GM12878 (cell line): ENCODE measurements at places on chromosomes 5 and 9. TPM values are rescaled to one million over a fixed set of nuclear protein-coding genes. Genes with fewer than 3 reads are reported as not detected.

DNA sequence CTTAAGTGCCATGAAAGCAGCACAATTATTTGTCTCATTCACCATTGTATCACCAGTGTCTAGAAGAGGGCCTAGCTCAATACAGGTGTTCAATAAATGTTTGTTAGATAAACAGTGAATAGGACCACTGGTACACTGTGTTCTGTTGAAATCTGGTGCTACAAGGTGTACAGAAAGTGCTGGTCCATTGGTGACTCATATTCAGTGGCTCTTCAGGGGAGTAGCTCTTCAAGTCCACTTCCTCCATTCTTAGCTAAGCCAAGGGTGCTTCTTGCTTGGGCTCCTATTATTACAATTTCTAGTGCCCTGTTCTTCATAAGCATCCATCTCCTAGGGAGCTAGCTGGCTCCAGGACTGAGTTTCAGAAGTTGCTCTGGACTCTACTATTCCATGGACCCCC is 6.4 kb upstream of the FCHO2 start:
- H3K27ac ChIP-seq, result no peak overlapping the region
- H3K4me1 ChIP-seq, result no peaks in the 10 kb centered on the region
- no peak for DNase-seq
- H3K4me3 ChIP-seq, result no peak overlapping the region
- H3K36me3 ChIP-seq, result no peaks in the 10 kb centered on the region
- H3K27me3 ChIP-seq, result no peaks in the 10 kb centered on the region

DNA sequence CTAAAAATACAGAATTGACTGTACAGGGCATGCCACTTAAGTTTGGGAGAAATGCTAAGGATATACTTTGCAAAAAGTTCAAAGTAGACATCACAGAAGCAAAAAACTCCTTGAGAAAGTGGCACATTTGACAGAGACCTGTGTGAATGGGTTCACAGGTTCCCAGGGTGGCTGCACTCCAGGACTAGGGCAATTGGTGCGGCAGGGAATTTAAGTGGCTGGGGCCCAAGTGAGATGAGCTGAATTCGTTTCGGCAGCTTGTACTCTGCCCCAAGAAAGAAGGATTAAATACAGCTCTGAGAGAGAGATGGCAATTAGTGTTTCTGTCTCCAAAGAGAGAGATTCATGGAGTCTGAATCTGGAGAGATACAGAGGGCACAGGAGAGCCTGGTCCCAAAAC is 280.1 kb downstream of the FBXL17 start:
- H3K27me3 ChIP-seq, result no peaks in the 10 kb centered on the region
- no peak overlapping the region for H3K27ac ChIP-seq
- H3K36me3 ChIP-seq, result no peaks in the 10 kb centered on the region
- H3K4me3 ChIP-seq, result no peak overlapping the region
- DNase-seq, result no peak

DNA sequence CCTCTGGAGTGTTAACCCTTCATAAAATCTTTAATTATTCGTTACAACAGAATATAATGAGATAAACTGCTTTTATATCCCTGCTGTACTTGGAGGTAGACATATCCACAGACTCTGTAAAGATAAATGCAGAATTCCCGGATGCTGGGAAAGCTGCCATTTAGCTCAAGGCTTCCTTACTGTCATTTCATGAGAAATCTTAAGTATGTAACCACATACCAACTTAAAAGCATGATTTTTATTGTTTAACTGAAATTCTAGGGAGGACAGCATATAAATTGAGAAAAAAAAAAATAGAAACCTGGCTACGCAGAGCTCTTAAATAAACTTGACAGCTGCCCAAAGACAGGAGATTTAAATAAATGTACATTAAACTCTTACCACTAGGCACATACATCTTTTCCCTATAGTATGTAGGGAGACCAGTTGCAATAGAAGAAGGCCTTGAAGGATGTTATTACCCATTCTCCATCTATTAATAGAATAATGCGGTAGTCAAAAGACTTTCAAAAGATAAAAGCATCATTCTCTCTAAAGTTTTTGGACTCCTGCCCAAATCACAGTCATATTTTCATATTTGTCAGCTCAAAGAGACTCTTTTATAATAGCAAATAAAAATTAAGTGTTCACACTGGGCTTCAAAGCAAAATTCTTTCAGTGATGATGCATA is 373.8 kb downstream of the NDUFS4 start:
- no peak for DNase-seq
- H3K27ac ChIP-seq, result no peak overlapping the region
- no peaks in the 10 kb centered on the region for H3K36me3 ChIP-seq
- H3K4me1 ChIP-seq, result no peaks in the 10 kb centered on the region

- no peak for DNase-seq
- H3K27me3 ChIP-seq, result no peaks in the 10 kb centered on the region
- no peaks in the 10 kb centered on the region for H3K4me1 ChIP-seq
- no peaks in the 10 kb centered on the region for H3K36me3 ChIP-seq
- no peak overlapping the region for H3K27ac ChIP-seq
- H3K4me3 ChIP-seq, result no peak overlapping the region
These were observed 43.1 kb downstream of the BOD1 start for GRCh38 chr5:173573126-173573960.

DNA sequence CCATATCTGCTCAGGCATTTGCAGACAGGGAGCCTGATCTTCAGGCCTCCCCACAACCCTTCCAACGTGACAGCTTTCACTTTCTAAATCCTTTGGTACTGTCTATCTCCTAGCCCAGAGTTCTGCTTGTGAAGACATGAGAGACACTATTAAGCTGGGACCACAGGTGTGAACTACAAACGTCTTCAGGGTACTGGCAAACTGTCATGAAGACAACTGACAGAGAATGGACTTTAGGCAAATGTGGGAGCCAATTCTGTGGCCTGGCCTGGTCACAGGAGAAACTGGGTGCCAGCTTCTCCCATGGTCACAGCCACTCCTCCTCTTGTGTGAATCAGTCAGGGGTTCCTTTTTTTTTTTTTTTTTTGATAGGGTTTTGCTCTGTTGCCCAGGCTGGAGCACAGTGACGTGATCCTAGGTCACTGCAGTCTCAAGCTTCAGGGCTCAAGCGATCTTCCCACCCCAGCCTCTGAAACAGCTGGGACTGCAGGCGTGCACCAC is 10.4 kb downstream of the TRIM14 start:
- peaks cover 62% of the 10 kb centered on the region for H3K4me1 ChIP-seq
- peak; percentile 80 for DNase-seq
- H3K27me3 ChIP-seq, result no peaks in the 10 kb centered on the region
- H3K36me3 ChIP-seq, result 0 out of 2 replicates have a peak, but pooled peaks cover 2% of the 10 kb centered on the region
- peak overlapping the region; percentile 19; the same call in 1 of the 2 replicates for H3K4me3 ChIP-seq

DNA sequence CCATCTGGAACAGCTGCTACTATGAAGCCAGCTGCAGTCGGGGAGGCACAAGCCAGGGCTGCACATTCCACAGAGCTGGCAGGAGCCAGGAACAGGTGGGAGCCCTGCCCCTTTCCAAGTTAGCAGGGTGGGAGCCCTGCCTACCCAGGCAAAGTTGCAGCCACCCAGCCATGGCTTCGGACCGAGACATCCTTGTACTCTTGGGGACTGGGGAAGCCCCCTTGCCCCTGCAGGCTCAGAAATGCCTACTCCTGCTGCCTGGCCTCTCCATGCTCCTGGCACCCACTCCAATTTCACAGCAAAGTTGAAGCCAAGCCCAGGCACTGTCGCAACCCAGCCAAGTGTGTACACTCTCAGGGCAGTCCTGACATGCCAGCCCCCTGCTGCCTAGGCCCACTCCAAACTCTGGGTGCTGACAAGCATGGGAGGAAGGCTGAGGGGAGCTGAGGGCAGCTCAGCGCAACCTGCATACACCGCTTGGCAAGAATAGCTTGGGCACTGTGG is 165.1 kb downstream of the RNF180 start:
- no peak for DNase-seq
- no peaks in the 10 kb centered on the region for H3K4me1 ChIP-seq
- no peaks in the 10 kb centered on the region for H3K27me3 ChIP-seq
- H3K27ac ChIP-seq, result no peak overlapping the region
- H3K36me3 ChIP-seq, result peaks cover 2% of the 10 kb centered on the region; the same call in 1 of the 2 replicates

- H3K4me3 ChIP-seq, result no peak overlapping the region
- H3K27me3 ChIP-seq, result no peaks in the 10 kb centered on the region
- no peaks in the 10 kb centered on the region for H3K36me3 ChIP-seq
- no peak overlapping the region for H3K27ac ChIP-seq
These were observed 65.6 kb downstream of the ANXA2R start for GRCh38 chr5:42974536-42974935.

DNA sequence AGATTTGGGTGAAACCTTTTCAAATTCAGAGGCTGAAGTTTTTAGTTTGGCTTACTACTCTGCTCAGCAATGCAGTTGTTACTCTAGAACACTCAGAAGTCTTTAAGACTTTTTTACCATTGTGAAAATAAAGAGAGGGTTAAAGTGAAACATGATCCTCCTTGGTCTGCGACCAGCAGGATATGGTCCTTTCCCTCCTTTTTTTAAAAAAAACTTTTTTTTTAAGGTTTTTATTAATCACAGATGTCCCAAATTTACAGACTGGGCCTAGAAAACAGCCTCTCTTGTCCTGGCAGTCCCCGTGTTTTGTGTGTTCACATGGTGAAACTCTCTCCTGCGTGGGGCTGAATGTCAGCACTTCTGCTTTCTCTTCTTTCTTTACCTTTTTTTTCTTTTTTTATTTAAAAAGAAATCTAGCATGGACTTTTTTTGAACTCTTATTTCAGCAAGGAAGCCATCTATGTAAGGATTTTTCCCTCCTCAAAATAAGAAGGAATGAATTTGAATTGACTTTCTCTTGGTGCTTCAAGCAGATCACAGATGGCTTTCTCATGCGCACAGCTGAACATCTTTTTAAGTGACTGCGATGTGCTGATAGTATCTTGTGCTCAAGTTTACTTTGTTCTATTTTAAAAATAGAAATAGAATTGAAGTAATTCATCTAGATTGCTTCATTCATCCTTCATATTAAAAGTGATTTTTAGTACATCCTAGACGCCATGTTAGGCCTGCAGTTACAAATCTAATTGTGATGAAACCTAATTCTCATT is 128.7 kb upstream of the OTULINL start:
- H3K27ac ChIP-seq, result peak overlapping the region; percentile 22
- no peaks in the 10 kb centered on the region for H3K27me3 ChIP-seq
- H3K4me1 ChIP-seq, result peaks cover 22% of the 10 kb centered on the region
- H3K4me3 ChIP-seq, result no peak overlapping the region
- H3K36me3 ChIP-seq, result peaks cover 9% of the 10 kb centered on the region

DNA sequence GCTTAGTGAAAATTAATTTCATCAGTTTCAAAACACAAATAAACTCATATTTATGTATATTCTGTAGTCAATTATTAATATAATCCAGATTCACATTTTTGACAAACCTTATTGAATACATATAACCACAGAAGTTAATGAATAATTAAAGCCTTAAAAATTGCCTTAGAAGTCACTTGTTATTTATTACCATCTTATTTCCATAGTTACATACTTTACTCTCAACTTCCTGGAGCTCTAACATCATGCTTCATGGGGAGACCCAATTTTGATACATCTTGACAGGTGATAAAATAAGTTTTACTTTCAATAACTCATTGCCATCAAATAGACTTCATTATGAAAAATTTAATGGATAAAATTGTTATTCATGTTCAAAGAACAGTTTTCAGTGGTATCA is 1038.7 kb downstream of the PTPRD start:
- no peak overlapping the region for H3K27ac ChIP-seq
- no peak overlapping the region for H3K4me3 ChIP-seq
- DNase-seq, result no peak
- no peaks in the 10 kb centered on the region for H3K36me3 ChIP-seq

DNA sequence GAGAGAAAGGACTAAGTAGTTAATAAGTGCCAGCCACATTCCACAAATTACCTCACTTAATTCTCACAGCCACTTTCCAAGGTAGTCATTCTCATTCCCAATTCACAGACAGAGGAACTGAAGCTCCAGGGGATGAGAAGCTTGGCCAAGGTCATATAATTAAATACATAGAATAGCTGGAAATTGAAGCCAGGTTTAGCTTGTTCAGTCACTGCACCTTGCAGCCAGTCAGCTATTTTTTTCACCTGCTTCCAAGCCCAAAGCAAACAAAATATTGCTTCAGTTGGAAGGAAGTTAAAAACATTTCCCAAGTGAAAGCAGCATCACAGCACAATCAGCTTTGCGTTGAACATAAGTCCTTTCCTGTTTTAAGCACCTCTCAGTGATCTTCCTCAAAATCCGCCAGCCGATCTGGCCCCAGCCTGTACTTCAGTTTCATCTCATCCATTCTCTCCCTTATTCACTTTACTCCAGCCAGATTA is 4.8 kb downstream of the ALDH1A1 start:
- no peak for DNase-seq
- no peak overlapping the region for H3K27ac ChIP-seq
- H3K27me3 ChIP-seq, result no peaks in the 10 kb centered on the region

DNA sequence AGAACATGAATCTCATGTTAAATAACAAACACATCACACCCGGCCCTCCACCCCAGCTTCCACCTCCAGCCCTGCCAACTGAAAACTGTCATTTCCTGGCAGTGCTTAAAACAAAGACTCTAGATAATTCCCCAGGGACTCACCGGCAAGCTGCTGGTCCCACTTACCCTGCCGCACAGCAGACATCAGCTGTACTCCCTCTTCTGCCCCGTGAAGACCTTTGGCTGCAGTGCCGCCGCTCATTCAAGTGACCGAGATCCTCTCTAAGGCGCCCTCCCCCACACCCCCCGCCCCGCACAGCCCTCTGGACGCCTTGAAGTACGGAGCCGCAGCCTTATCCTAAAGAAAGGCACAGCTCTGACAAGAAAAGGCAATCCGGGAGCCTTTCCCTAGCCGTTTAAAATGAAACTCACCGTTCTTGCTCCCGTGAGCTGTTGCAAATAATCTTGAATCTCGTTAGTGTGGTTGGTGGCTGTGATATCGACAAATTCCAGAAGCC is 434 bp downstream of the GLRX start:
- H3K4me1 ChIP-seq, result peaks cover 26% of the 10 kb centered on the region
- peak overlapping the region; percentile 87 for H3K4me3 ChIP-seq
- peaks cover 4% of the 10 kb centered on the region; the same call in 1 of the 2 replicates for H3K36me3 ChIP-seq
- peak overlapping the region; percentile 86 for H3K27ac ChIP-seq

DNA sequence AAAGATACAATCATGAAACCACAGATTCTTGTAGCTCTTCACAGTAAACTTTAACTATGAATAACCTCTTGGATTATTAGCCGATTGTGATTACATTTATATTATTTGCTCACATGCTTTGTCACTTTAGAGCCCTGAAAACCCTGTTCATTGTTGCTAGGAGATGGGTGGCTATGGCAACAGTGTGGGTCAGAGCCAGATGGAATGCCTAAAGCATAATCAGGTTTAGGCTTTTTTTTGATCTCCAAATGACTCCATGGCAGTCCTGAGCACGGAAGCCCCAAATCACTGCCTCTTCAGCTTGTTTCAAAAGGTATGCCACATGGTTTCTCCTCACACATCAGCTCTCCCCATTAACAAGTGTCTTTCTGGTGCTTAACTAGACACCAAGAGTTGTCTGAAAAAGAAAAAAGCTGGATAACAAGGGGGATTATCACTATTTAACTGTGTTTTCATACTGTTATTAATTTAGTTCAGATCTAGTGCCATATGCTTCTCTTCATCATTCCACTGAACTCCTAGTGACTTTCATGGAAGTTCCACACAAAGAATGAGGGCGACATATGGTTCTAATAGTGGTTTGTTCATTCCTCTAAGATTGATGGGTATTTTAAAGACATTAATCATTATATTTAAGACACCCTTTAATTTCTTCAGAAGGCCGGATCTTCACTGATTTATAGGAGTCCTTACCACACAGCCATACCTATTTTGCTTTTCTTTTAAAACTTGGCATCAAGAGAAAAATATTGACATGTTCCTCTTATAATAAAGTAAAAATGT is 88.8 kb upstream of the PAM start:
- H3K27me3 ChIP-seq, result no peaks in the 10 kb centered on the region
- no peak overlapping the region for H3K27ac ChIP-seq
- no peaks in the 10 kb centered on the region for H3K36me3 ChIP-seq

GABRA1 gene
- total RNA-seq, result not detected in 2 replicates

FOXD4L5 gene
- 0.21 and 0.29 TPM in 2 replicates for total RNA-seq

ERMP1 gene
- 12.9 and 13.5 TPM in 2 replicates for total RNA-seq

ZBTB34 gene
- 5.3 and 5.5 TPM in 2 replicates for total RNA-seq

TSC1 gene
- 24.1 and 25.4 TPM in 2 replicates for total RNA-seq
